ENCODE measurements at places on chromosomes 1 and 21. TPM values are rescaled to one million over a fixed set of nuclear protein-coding genes. Genes with fewer than 3 reads are reported as not detected.

DNA sequence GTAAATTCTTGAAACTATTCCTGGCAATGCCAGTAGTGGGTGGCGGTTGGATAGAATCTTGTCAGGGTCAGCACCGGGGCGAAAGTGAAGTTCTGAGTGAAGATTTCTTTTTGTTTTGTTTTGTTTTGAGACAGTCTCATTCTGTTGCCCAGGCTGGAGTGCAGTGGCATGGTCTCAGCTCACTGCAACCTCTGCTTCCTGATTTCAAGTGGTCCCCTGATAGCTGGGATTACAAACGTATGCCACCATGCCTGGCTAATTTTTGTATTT, 33.3 kb downstream of the PCNT start:
- DNase-seq = no peak

DNA sequence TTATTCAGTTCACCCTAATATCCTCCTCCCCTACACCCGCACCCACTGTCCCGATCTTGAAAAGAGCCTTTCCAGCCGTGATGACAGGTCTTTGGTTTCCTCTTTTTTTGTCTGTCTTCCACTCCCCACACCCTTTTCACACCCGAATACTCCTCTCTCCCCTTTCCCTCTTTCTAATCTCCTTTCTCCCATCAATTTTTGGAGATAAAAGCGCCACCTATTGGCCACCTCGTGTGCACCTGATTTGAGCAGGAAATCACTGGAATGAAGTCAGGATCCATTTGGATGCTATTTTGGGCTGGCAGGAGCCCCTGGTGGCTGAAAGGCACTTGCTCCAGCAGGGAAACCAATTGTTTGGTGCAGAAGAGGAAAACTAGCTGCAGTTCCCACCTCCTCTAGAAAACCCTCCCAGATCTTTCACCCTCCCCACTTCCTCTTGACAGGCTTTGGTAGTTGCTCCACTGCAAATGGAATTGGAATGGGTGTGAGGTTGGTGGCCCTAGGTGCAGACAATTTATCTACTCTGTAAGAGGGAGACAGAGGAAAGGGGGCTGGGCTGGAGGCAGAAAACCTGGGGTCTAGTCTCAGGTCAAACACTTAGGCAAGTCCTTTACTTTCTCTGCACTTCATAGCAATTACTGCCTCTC, 8.4 kb downstream of the FOXE3 start:
- no peak for DNase-seq

GRCh38 chr1:5847013-5847659, 145.1 kb downstream of the NPHP4 start:
- DNase-seq = no peak

KRTAP6-3 gene
- total RNA-seq = not detected

HES3 gene
- total RNA-seq = not detected

CDKN2C gene
- 5.4 TPM for total RNA-seq

ROR1 gene
- 131 TPM for total RNA-seq
